ENCODE measurements at places on chromosomes 5 and 9. TPM values are rescaled to one million over a fixed set of nuclear protein-coding genes. Genes with fewer than 3 reads are reported as not detected.

GRCh38 chr5:72433522-72433921 is 73.7 kb downstream of the ZNF366 start:
- no peak for DNase-seq

- peak; percentile 54 for DNase-seq
Observed at GRCh38 chr5:10266839-10267238, 16.8 kb downstream of the CCT5 start.

DNA sequence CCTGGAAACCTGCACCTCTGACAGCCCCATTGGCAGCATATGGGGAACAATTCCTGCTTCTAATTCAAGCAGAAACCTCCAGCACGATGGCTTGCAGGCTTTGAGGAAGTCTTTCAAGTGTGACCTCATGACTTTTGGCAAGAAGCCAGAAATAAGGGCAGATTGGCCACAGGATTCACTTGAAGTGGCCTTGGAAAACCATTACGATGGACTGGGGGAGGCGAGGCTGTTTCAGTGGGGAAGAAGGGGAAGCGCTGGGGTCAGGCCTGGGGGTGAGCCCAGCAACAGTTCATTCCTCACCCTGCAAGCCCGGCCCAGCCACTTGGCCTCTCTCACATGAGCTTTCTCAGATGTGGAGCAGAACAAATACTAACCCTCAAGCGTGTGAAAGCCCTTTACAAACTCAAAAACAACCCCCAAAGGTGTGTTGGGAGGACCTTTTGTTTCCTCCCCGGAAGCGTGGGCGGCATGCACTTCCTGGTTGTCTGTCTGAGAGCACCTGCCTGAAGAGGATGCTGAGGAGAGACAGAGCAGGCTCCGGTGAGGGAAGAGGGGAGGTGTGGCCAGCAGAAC is 26.9 kb upstream of the EEIG1 start:
- peak; percentile 35 for DNase-seq

DNA sequence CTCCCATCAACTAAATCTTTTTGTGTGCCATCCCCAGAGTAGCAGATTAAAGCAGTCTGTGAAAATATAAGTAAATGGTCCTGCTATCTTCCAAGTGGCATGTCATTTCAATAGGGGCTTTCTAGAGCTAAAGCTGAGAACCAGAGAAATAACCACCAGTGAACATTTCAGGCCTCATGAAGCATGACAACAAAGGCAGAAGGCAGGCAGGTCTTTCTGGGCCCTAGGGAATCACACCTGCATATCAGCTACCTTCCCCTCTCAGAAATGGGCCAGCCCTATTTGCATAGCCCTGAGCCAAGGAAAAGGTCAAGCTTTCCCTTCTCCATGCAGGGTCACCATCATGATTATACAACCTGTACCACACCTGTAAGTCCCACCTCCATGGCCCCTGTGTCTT is 205.3 kb downstream of the DEPDC1B start:
- DNase-seq: no peak

- DNase-seq: no peak
Observed at GRCh38 chr5:69292306-69292705, 40.3 kb downstream of the CCDC125 start.

- DNase-seq: no peak
Observed at GRCh38 chr9:16642421-16643109, 227.9 kb downstream of the BNC2 start.

- peak; percentile 22 for DNase-seq
Observed at GRCh38 chr9:70034271-70034711, 9.4 kb upstream of the MAMDC2 start.

- no peak for DNase-seq
Observed at GRCh38 chr9:11868795-11869194, 824.4 kb upstream of the TYRP1 start.

- DNase-seq: no peak
Observed at GRCh38 chr5:122967625-122968024, 68.9 kb downstream of the PPIC start.

- DNase-seq: peak; percentile 84
Observed at GRCh38 chr5:134345996-134346395, 21.0 kb downstream of the CDKL3 start.

DNA sequence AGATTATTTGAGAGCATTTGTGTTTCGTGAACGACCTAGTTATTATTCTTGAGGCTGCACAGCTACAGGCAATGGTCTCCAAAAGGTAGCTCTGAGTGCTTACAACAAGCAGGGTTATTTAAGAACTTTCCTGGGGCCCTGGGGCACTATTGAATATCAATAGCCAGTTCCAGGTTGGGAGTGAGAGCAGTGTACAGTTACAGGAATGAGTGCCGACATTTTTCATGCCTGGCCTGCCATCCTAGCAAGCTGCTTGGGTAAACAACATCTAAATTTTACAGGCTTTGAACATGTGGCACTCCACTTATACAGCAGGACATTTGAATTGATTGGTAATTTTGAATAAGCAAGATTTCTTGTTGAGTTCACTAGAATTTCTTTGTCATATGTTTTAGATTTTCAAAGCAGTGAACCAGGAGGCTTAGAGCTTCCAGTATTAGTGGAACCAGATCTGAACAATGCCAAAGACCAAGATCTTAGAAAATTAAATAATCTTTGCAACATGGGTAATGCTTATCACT is 171.9 kb upstream of the GDNF start:
- DNase-seq: no peak

- no peak for DNase-seq
Observed at GRCh38 chr9:130984521-130984920, 24.5 kb upstream of the LAMC3 start.

- DNase-seq: no peak
Observed at GRCh38 chr5:40780858-40781257, 17.3 kb downstream of the PRKAA1 start.

DNA sequence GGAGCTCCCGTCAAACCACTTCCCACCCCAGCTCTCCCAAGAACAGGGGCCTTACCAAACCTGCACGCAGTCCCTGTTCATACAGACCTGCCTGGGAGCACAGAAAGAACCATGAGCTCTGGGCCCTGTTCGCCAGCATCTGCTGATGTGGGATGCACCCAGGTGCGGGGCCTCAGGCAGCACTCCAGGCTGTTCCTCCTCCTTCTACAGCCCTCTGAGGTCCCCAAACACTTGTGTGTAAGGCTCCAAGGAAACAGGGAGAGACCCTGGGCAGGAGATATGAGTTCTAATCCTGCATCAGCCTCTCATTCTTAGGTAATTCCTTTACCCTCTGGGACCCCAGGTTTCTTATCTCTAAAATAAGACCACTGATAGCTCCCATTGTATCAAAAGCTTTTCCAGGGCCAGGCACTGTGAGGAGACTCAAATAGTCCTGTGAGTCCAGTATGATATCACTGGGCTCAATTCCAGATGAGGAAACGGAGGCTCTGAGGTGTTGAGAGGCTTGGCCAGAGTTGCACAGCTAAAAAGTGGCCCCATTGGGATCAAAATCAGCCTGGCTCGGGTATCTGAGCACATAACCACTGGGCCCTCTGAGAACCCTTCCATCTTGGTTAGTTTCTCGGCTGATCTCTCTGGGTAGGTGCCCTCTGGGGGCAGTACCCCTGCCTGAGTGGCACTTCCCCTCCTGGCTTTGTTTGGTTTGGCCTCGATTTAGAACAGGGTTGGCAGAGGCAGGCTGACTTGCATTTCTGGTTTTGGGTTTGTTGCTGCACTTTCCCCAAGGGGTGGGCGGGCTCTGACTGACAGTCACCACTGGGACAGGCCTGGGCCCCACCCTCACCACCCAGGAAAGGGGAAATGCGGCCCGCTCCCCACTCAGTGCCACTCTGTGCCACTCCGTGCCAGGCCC is 116.8 kb downstream of the RGS3 start:
- peak; percentile 79 for DNase-seq

- no peak for DNase-seq
Observed at GRCh38 chr5:22591461-22591860, 261.7 kb downstream of the CDH12 start.

DNA sequence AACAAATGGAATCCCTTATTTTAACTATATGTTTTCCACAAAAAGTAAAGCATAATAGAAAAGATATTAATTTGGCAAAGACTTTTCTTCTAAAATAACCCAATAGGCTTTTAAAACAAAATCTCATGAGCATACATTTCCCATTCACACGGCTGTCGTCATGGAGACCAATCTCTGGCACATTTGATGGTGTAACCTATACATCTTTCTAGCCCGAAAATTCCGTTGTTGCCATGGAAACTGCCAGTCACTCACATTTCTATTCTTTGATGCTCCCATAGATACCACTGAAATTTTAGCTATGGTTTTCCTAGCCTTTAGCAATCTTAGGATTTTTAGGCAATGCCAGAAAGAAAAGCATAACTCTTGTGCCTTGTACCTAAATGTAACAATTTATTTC is 262.9 kb upstream of the TRPM3 start:
- DNase-seq: no peak

DNA sequence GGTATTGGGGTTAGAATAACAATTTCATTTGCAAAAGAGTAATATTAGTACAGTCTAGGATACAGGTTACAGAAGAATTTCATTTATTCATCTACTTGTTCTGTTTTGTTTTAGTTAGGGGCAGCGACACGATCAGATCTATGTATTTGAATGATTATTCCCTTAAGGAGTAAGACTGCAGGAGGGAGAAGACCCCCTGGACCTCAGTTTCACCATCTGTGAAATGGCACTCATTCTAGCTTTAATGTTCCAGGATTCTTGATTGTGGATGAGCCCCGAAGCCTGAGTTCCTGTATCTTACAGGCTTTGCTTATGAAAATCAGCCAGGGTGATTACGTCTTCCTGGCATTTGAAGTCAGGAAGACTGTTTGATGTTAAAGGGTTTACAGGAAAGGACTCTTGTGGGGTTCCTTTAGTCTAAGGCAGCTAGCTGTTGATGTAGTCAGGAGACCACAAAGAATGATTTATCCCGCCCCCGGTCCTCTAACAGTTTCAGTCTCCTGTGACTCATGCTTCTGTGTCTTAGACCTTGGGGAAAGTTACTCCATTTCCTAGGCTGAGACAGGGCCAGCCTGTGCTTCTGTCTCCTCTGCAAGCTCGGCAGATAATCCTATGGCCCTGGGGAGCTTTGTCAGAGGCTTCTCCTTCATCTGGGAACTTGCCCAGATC is 11.5 kb downstream of the SMIM3 start:
- DNase-seq: peak; percentile 100

LRRC26 gene
- 2.0 TPM for total RNA-seq

SPATA6L gene
- total RNA-seq: 2.6 TPM

CDKN2A gene
- 1.6 TPM for total RNA-seq

BAAT gene
- total RNA-seq: 0.26 TPM

SLC4A9 gene
- not detected for total RNA-seq

MEGF10 gene
- 0.26 TPM for total RNA-seq

LCN9 gene
- not detected for total RNA-seq

OLFM1 gene
- total RNA-seq: 0.13 TPM

SKIC3 gene
- 125 TPM for total RNA-seq

PROP1 gene
- not detected for total RNA-seq

MARCHF11 gene
- total RNA-seq: not detected

Data from bronchial epithelial cell (primary cell).